ENCODE measurements at places on chromosomes 12 and 14.
A peak's percentile ranks its signal among the peaks of the same experiment; 100 is the strongest.

DNA sequence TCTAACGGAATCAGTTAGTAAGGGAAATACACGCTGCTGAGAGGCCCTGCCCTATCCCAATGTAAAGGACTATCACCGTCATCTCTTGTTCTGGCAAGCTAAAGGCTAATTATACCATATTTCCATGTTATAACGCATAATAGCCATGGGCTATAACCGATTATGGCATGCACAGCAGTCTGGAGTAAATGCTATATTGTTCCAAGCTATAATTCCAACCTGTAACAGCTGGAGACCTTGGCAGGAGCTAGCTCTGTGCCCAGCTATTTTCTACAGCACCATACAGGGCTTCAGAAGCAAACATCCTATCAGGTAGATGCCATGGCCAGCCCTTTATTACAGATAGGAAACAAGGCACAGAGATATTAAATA lies 26.3 kb downstream of the SYNE3 start:
- no peak for DNase-seq

DNA sequence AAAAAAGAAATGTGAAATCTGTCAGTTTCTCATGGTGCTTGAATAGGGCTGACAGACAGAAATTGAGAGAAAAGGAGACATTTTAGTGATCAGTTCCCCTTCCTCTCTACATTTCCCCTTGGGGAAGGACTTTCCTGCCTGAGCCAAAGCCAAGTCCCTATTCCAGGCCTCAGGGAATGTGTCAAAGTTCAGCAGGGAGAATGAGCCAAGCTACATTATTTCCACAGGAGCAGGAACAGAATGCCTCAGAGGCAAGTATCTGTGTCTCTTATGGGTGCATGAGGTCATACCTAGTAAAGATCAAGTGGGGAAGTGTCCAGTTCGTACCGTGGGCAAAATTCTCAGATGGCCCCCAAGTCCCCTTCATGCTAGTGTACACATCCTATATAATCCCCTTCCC lies 68.6 kb downstream of the IQSEC3 start:
- no peak for DNase-seq

GRCh38 chr14:54173802-54174201 lies 217.2 kb upstream of the BMP4 start:
- no peak for DNase-seq

GRCh38 chr12:104263580-104264358 lies 39.8 kb upstream of the EID3 start:
- peak; percentile 94 for DNase-seq

DNA sequence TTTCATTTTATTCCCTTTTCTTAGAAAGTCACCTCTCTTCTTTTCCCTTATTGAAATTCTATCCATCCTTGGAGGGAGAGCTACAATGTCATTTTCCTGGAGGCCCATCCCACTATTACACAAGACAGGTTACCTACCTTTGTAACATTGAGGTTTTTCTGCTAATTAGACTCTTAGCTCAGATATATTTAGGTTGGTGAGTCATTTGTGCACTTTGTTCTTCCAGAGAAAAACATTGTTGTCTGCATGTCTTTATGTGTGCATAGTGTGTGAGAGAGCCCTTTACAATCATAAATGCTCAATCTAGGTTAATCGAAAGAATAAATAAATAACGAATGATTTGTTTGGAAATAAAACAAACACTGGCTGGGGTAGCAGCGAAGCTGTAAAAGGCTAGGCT lies 191.8 kb downstream of the DACT1 start:
- no peak for DNase-seq

DNA sequence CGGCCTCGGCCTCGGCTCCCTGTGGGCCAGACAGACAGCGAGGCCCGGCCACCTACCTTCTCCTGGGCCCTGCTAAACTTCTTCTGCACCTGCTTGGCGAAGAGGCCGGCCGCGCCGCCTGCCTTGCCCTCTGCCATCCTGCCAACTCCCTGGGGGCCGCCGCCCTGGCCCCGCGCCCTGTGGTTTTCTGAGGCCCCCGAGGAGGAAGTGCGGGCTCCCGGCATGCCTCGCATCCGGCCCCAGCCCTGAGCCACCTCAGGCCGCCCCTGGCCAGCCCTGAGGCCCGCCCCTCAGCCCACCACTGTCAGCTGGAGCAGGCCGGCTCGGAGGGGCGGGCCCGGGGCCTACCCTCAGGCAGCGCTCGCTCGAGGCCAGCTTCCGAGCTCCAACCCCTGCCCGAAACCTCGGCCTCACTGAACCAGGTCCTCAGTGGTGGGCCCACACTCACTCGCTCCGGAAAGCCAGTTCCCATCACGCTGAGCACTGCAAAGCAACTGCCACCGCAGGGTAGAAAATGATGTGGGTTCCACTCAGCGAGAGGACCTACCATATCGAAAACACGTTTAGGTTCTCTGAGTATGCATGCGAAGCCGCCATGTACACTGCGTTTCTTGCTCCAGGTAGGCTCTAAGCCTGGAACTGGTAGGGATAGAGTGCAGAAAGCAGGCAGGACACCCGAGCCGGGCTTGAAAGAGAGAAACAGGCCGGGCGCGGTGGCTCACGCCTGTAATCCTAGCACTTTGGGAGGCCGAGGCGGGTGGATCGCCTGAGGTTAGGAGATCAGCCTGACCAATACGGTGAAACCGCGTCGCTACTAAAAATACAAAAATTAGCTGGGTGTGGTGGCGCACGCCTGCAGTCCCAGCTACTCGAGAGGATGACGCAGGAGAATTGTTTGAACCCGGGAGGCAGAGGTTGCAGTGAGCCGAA lies at the start of gene BIN2:
TSS of gene BIN2 (minus strand) at position 209 of the 930 bp plus-strand sequence. CDS start at position 137, 72 bp downstream.
- DNase-seq = no peak

- peak; percentile 71 for DNase-seq
Observed at GRCh38 chr12:83016218-83016835, 329.6 kb downstream of the TMTC2 start.

GRCh38 chr14:40494483-40494882 lies 1062.2 kb upstream of the FBXO33 start:
- DNase-seq = no peak

- DNase-seq = no peak
Observed at GRCh38 chr14:87002776-87003175, 990.2 kb downstream of the GALC start.

DNA sequence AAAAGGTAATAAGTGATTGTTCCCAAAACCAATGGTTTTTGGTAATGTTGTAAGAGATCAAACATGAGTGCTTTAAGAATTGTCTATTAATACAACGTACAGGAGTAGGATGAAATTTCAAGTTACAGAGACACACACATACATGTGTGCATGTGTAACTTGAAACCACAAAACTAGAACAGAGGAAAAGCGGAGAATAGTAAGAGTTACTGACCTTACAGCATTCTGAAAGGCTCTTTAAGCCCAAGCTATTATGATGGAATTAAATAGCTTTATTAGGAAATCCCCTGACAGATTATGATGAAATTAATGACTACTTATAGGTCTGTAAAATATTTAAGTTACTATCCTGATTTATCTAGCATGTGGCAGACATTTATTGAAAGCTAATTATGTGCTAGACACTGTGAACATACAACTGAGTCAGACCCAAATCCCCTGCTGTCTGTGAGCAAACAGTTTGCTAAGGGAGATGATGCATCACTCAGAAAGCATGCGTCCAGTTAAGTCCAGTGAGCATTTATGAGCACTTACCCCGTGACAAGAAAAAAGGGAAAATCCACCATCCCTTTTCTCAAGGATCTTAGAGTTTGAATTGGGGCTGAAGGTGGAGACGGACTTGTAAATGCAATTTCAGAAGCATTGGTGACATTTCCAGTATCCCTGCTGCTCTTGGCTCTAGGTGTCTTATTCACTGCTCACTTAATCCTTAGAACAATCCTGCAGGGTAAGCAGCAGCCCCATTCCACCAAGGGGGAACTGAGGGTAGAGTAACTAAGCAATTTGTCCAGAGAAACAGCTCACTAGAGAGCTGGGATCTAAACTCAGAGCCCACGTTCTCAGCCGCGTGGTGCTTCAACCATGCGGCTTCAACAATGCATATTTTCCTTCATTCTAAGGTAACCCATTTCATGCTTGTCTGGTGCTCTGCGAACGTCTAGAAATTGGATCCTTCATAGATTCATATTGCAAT lies 117.4 kb downstream of the EML1 start:
- peak; percentile 56 for DNase-seq

DNA sequence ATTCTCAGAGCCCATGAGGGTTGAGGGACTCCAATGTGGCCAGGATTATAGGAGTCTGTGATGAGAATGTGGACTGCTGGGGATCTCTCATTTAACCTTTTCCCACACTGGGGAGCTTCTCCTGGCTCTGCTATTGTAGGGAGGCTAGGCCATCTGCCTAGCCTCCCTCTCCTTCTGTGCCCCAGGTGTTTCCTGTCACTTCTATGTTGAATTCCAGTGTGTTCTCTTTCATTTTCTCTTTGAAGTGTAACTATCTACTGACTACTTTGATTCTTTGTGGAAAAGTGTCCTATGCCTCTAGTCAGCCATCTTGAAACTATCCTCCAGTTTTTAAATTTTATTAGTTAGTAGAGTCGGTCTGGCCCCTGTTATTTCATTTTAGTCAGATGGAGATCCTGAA lies 53.4 kb upstream of the ABCD2 start:
- no peak for DNase-seq

- no peak for DNase-seq
Observed at GRCh38 chr14:90665321-90666000, 150.8 kb downstream of the TTC7B start.

DNA sequence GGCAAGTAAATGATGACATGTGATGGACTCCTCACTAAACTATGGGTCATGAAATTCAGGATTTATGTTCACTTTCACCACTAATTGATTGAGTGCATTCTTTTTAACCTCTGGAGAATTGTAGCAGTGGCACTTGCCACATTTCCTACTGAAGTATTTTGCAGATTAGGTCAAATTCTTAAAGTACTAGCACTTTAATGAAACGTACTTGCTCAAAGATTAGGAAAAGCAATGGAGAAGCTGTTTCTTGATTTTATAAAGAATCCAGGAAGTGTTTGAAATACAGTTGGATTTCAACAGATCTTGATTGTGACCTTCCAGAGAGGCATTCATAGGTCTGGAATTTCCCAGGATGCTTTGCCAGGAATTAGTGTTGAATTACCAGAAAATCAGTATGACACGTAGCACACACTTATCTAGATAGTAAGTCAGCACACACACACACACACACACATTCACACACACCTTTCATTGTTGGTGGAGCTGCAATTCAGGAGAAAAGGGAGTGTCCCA lies 162.6 kb downstream of the MYRFL start:
- DNase-seq = peak; percentile 85

DNA sequence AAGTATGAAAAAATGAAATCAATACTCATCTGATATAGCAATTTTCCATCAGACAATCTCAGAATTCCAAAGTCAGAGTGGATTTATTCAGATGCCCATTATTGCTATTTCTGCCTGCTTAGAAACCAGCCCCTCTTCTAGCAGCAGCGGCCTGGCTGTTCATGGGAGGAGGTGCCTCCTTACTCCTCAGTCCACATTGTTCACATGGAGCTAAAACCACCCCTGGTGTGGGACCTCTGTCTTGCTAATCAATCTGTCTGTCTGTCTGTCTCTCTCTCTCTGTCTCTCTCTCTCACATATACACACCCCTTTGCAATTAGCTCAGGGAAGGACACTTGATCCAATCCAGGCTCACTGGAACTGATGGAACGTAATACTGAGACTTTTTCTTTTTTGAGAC lies 176.1 kb downstream of the APAF1 start:
- no peak for DNase-seq

- no peak for DNase-seq
Observed at GRCh38 chr14:31419967-31420318, 407 bp downstream of the HEATR5A start.

GRCh38 chr12:40248034-40248433 lies 23.2 kb downstream of the LRRK2 start:
- DNase-seq = no peak

DNA sequence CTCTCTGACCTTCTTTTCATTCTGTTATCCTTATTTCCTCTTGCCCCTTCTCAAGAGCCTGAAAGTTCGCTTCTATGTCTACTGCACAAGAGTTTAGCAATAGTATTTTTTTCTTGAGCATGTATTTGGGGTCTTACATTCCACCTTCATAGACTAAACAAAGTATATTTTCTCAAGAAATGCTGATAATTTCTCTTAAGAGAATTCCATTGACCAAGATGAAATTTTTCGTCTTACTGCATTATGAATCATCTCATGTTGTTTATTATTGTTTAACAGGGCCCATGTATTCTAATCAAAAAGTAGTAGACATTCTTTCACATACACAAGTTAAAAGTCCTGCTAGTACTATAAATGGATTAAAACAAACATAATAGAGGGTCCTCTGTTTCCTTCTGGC lies 219.3 kb downstream of the C12orf50 start:
- DNase-seq = no peak

DNA sequence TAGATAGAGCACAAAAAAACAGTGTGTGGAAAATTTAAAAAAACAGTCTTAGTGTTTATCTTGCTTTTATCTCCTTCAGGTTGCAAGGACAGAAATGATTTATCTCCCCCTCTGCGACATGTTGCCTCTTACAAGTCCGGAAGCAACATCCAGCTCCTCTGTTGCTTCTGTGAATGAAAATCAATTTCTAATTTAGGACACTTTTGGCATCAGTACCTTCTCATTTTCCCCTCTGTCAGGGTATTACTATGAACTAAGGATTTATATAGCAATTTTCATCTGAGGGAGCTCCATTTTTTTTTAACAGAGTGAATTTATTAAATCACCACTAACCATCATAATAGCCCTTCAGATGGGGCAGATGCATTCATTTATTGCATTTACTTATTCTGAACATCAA lies 116.6 kb upstream of the PLXNC1 start:
- no peak for DNase-seq

GRCh38 chr12:110123919-110124268 lies 263 bp upstream of the IFT81 start:
- no peak for DNase-seq

- no peak for DNase-seq
Observed at GRCh38 chr12:9064815-9065606, 50.7 kb downstream of the A2M start.

- peak; percentile 27 for DNase-seq
Observed at GRCh38 chr12:53676656-53677015, 753 bp upstream of the ATP5MC2 start.

GRCh38 chr12:109477963-109478315 lies 505 bp downstream of the UBE3B start:
- DNase-seq = no peak

DNA sequence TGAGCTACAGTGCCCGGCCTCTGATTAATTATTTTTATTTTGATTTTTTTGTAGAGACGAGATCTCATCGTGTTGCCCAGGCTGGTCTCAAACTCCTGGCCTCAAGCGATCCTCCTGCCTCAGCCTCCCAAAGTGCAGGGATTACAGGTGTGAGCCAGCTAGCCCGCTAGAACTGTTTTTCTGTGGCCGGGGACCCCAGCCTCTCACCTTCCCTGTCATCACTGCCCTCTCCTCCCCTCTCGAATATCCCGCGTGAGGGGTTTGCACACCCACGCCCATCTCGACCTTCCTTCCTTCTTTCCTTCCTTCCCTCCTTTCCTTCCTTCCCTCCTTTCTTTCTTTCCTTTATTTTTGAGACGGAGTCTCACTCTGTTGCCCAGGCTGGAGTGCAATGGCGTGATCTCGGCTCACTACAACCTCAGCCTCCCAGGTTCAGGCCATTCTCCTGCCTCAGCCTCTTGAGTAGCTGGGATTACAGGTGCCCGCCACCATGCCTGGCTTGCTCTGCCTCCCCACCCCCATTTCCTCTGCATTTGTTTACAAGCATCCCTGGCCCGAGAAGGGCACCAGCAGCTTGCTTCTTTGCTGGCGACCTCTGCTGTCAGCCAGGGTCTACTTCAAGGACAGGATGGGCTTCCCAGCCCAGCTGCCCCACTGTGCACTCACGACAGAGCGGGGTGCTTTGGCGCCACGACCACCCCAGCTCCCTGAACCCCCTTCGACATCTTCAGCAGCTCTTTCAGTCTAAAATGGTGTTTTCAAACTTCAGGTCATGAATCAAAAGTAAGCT lies 4.3 kb upstream of the TRAF3 start:
- DNase-seq = no peak

All from HFF-Myc (cell line).